Cerebellar nuclear complex (tissue), 1 donor: ENCODE measurements at places on chromosomes 5 and 9.
A peak's percentile ranks its signal among the peaks of the same experiment; 100 is the strongest.

- DNase-seq, result no peak
These were observed 22.5 kb upstream of the SMC2 start for GRCh38 chr9:104071589-104071988.

- DNase-seq, result no peak
These were observed 38.9 kb downstream of the PRRC2B start for GRCh38 chr9:131432597-131433301.

DNA sequence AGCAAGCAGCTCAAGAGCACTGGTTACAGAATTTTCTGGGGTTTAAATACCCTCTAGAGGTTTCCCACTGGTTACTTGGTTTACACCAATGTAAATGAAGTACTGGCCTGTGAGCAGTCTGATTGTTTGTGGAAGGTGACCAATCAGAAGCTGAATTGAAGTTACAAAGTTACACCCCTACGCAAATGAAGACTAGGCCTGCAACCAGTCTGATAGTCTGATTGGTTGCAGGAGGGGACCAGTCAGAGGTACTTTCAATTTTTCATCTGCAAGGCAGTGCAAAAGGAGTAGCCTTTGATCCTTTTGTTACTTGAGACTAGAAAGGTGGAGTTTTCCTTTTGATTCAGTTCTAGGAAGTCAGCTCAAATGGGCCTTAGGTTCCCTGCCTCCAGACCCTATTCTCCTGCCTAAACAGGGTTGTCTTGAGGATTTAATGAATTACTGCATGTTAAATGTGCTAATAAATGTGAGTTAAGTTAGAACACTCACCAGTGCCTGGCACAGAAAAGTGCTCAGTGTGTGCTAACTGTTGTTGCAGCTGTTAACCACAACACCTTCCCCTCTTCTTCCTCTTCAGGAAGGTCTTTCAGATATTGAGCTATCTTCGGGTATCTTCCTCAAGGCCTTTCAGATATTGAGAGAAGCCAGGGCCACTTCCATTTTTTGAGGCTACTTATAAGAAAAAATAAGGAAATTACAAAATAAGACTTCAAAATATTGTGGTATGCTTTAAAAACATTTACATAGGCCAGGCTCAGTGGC lies 32.1 kb upstream of the CLINT1 start:
- DNase-seq, result no peak

DNA sequence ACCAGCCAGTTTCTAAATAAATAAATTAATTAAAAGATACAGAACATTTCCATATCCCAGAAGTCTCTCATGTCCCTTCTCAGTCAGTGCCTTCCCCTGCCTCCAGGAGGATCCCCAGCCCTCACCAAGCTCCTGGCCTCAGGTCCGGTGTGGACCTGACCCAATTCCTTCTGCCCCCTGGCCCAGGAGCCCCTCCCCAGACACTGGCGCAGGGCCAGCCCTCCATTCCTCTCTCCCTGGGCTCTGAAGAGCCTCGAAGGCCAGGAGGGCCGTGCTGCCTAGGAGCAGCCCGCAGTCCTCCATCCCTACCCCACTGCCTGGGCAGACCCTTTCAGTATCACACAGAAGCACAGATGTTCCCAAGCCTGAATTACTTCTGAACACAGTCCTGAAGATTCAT lies 61.8 kb upstream of the BARHL1 start:
- no peak for DNase-seq

DNA sequence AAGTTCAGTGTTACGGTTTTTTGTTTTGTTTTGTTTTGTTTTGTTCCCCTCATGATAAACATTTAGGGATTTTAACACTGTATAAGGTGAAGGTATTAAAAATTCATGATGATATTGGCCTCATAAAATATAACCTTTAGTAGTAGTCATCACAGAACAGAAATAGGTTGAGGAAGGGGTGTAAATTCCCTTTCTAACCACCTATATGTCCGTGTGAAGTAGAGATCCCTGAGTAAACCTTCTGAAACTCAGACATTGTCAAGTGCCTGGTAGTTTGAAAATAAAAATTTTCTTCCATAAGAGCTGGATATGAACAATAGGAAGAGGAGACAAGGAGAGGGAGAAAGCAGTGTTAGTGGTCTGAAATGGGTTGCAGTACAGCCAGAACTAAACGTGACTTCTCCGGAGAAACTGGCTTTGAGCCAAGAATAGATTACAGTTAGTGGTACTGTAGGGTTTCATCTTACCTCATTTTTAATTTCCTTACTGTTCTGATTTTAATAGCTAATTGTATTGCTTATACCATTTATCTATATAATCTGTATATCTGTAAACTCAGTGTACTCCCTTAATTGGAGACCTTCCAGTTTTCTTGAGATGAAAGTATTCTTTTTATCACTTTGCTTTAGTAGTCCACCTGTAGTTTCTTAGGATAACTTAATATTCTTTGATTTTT lies 18.3 kb downstream of the UGCG start:
- DNase-seq, result no peak

DNA sequence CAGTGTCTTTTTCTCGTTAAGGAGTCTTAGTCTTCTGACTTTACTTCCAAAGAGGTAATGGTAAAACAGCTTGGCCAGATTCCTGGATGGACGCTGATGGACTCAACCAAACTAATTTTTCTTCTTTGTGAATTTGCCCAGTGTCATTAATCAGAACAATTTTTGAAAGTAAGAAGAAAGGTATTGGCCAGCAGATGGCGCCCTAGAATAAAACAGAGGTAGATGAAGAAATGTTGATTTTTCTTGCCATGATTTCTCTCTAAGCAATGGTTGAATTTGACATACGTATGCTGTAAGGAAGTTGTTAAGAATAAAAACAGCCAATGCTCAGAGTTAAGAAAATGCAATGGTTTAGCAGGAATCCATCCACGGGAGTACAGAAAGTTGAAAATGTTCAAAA lies 500.0 kb downstream of the DIRAS2 start:
- DNase-seq, result no peak

DNA sequence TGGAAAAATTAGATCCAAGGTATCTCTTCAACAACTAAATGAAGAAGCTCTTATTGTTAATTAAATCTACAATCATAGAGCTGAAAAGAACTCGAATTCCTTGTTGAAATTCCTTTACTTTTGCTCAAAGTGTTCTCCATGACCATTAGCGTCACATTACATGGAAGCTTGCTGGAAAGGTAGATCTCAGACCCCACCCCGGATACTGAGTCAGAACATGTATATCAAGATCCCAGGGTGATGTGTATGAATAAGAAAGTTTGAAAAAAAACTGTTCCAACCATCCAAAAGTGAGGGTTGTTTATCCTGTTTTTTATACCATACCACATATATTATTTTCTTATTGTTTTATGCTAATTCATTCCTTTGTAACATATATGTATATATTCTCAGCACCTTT lies 237.1 kb upstream of the PUM3 start:
- no peak for DNase-seq

DNA sequence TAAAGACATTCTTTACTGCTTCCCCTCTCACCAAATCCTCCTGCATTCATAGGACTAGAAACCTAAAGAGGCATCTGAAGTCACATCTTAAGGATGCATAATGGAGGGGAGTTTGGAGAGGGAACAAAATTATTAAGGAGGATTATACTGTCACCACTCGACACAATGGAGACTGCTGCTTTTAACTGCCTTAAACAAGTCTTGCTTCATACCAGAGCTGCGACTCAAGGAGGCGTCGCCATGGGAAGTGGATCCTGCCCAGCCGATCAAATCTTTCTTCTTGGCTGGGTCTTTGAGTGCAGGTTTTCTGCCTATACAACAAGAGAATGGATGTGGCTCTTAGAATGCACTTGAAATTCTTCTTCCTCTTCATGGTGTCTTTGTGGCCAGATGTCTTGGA lies 66.7 kb upstream of the FOXE1 start:
- DNase-seq, result no peak

DNA sequence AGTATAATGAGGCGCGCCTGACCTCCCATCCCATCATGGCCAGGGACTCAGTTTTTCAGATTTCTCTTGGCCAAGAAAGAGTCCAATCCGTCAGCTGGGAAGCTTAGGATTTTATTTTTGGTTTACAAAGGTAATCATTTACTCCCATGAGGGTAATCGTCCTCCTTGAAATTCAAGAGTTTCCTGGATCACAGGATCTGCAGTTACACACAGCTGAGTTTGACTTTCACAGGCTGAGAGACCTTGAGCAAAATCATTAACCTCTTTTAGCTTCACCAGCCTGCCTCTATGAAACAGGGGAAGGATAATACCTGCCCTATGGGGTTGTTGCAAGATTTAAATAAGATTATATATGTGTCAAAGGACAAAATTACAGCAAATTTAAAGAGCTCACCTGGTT lies 15.4 kb upstream of the AK3 start:
- DNase-seq, result no peak

DNA sequence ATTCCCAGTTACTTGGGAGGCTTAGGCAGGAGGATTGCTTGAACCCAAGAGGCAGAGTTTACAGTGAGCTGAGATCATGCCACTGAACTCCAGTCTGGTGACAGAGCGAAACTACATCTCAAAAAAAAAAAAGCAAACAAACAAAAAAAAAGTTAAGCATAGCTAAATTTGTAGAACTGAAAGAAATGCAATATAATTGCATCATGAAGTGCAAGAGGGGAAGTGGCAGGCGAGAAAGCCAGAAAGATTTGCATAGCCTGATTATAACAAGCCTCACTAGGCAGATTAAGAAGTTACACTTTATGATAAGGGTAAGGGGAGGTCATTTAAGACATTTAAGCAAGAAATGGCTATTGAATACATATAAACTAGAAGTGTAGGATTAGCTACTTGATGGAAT lies 187.1 kb downstream of the EDIL3 start:
- no peak for DNase-seq

DNA sequence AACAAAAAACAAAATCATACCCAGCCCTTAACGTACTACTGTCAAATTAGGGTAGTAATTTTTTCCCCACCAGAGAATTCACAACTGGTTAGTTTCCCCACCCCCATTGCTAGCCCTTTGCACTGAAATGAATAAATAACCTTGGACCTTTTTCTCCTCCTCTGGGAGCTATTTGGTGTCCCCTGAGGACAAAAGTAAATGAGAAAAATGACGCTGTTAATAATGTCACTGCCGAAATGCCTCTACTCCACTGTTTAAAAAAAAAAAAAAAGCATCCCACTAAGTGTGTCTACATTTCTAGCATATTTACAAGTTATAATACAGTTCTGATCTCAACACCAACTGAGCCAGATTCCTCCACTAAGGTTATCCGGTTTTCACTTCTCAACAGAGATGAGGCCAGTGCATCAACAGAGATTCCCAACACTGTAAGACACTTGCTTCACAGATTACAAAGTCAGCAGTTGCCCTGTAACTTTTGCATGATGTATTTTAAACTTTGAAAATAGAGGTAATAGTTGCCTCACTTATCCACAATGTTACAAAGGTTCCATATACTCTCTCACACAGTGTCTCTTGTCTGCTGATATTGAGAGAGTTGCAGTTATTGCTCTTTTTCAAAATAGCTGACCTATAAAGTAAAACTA lies 5.1 kb upstream of the NFIB start:
- DNase-seq, result no peak

DNA sequence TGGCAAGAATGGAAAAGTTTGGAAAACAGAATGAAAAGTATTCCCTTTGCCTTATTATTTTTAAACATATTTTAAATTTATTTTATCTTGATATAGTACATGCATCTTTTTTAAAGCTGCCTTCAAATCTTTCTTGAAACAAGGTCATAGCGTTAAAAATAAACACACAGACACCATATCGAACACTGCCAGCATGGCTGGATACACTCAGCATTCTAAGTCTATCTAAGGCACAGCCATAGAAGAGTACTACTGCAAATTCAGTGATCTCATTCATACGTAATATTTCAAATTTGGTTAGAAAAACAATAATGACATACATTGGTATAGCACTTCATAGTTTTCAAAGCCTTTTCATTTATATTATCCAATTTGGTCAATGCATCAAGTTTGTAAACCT lies 57.5 kb downstream of the EPB41L4B start:
- no peak for DNase-seq

DNA sequence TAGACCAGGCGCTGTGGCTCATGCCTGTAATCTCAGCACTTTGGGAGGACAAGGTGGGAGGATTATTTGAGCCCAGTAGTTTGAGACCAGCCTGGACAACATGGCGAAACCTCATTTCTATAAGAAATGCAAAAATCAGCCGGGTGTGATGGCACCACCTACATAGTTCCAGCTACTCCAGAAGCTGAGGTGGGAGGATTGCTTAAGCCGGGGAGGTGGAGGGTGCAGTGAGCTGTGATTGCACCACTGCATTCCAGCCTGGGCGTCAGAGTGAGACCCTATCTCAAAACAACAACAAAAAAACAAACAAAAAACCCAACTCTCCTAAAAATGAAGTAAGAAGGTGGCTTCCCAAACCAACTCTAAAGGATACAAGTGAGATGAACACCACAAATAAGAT lies 23.0 kb downstream of the IARS1 start:
- no peak for DNase-seq

DNA sequence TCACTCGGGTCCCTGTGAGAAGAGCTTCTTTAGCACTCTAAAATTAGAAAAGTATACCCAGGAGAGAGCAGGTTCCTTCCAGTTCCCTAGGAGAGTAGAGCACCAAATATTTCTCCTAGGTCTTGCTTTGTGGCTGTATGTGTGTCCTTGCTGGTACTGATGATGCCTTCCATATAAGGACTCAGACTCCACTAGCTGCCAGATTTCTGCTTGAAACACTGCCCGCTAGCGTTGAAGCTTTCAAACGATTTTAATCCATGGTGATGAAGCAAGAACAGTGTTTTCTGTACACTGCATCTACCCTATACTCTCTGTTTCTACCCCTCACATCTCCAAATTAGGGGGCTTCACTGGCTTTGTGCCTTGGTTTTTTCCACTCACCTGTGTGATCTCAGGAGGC lies 2.4 kb upstream of the SMC2 start:
- no peak for DNase-seq

DNA sequence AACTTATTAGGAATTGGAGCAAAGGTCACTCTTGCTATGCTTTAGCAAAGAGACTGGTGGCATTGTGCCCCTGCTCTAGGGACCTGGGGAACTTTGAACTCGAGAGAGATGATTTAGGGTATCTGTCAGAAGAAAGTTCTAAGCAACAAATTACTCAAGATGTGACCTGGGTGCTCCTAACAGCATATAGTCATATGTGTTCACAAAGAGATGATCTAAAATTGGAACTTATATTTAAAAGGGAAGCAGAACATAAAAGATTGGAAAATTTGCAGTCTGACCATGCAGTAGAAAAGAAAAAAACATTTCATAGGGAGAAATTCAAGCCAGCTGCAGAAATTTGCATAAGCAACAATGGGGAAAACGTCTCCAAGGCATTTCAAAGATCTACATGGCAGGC lies 68.3 kb downstream of the SEMA5A start:
- no peak for DNase-seq

GRCh38 chr5:40909264-40909663 lies at the start of gene C7:
Gene C7 (plus strand): TSS chr5:40909497. CDS start chr5:40909611, 114 bp downstream.
- no peak for DNase-seq

DNA sequence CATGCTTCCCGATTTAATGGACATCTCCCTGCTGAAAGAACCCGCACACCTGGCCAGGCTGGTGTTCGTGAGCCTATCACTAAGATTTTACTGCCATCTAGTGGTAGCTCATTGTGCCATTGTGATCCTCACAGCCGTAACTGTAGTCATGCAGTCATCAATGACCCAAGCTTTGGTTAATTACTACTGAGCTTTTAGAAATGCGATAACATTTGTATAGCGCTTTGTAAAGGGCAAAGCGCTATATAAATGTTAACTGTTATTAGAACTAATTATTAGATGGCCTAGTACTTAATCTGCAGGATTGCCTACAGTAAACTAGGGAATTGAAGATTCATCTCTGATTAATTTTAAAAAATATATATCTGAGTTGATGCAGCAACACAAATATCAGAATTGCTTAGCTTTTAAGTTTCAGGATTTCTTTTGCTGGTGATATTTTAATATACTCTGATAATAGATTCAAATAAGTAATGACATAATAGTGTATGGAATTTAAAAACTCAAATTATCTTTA lies 90.2 kb downstream of the HACD4 start:
- peak; percentile 29 for DNase-seq
